ENCODE measurements at places on chromosomes 6 and 20.

GRCh38 chr6:110490110-110490509 is 13.7 kb upstream of the SLC22A16 start:
- no peak for DNase-seq
- H3K27me3 ChIP-seq: peaks cover 79% of the 10 kb centered on the region
- H3K36me3 ChIP-seq: peaks cover 2% of the 10 kb centered on the region
- H3K27ac ChIP-seq: no peak overlapping the region

DNA sequence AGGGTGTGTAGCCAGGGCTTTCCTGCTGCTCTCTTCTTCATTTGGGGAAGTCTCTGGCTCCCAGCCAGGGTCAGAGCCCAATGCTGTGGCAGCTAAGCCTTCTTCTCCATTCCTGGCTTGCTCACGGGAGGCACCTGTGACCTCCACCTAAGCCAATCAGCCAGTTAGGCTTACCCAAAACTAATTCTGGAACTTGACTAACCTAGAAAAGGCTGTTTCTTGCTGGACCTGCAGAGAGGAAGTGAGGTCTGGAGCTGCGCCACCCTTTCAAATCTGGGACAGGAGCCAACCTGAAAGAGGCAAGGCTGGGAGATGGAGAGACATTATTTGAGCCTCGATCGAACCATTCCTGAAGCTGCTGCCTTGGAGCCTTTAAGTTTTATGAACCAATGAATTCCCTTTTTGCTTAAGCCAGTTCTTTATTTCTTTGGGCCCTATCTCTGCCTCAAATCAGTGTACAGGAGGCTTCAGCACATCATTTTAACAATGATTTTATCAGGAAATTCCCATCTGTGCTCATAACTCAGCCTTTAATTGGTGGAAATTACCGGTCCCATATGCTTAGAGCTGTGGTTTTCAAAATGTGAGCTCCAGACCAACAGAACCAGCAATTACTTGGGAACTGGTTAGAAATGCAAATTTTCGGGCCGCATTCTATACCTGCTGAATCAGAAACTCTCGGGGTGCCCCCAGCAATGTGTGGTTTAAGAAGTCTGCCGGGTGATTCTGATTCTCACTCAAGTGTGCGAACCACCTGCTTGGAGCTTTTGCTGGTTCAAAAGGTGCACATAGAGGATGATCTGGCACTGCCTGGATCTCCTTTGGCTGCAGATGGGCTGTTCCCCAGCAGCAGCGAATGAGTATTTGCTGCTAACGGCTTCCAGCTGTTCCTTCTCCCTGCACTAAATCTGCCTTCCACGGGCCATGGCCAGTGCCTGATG is 97.4 kb upstream of the RNF24 start:
- peaks cover 7% of the 10 kb centered on the region for H3K4me1 ChIP-seq
- H3K27ac ChIP-seq: no peak overlapping the region
- no peaks in the 10 kb centered on the region for H3K36me3 ChIP-seq
- DNase-seq: no peak

DNA sequence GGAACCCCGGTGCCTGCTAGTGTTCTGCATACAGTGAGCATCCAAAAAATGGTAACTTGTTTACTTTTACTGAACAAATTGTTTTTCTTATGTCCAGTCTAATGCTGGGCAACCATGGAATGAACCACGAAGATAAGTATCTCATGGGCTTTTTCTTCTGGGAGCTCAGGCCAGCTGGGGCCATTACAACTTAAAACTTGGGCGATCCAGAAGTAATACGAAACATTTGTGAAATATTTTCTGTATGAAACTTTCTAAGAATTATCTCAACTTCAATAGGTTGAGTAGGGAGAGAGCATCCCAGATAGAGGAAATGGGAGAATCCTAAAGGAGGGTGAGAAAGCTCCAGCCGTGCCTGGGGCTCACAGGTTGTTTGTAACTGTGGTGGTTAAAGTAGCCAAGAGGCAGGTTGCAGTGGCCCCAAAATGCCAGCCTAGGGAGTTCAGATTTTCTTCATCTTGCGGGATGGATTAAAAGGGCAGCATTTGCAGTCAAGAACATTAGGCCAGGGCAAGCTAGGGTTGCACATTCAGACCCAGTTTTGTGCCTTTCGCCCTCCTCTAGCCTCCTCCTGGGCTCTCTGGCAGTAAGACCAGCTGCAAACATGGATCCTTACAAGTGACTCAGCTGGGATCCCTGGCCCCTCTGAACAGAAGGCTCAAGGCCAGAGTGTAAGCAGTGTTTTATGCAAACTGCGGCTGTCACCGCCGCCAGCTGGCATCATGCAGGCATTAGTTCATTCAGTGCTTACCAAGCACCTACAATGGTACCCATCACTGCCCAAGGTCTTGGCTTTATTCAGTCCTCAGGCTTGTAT is 41.5 kb downstream of the ELMO2 start:
- DNase-seq: no peak
- H3K4me3 ChIP-seq: peak overlapping the region; percentile 86
- no peaks in the 10 kb centered on the region for H3K27me3 ChIP-seq
- H3K36me3 ChIP-seq: peaks cover 37% of the 10 kb centered on the region

GRCh38 chr20:33803921-33804337 is 7.2 kb upstream of the CHMP4B start:
- no peak overlapping the region for H3K4me3 ChIP-seq
- H3K27me3 ChIP-seq: no peaks in the 10 kb centered on the region
- no peak for DNase-seq
- peaks cover 2% of the 10 kb centered on the region for H3K36me3 ChIP-seq
- H3K27ac ChIP-seq: no peak overlapping the region

GRCh38 chr6:43547222-43547621 is 28.6 kb downstream of the XPO5 start:
- H3K4me3 ChIP-seq: no peak overlapping the region
- peaks cover 9% of the 10 kb centered on the region for H3K4me1 ChIP-seq
- peaks cover 59% of the 10 kb centered on the region for H3K36me3 ChIP-seq
- no peak for DNase-seq

- H3K4me3 ChIP-seq: no peak overlapping the region
- peaks cover 2% of the 10 kb centered on the region for H3K36me3 ChIP-seq
- H3K4me1 ChIP-seq: no peaks in the 10 kb centered on the region
- no peak overlapping the region for H3K27ac ChIP-seq
Observed at GRCh38 chr6:31042806-31043205, 32.5 kb downstream of the MUC22 start.

- peaks cover 5% of the 10 kb centered on the region for H3K27me3 ChIP-seq
- H3K27ac ChIP-seq: peak overlapping the region; percentile 90
- no peak for DNase-seq
- peak overlapping the region; percentile 85 for H3K4me3 ChIP-seq
Observed at GRCh38 chr6:33207552-33208090, 679 bp upstream of the RING1 start.

- H3K4me3 ChIP-seq: no peak overlapping the region
- H3K36me3 ChIP-seq: no peaks in the 10 kb centered on the region
- no peak overlapping the region for H3K27ac ChIP-seq
Observed at GRCh38 chr20:22833851-22834250, 201.3 kb upstream of the SSTR4 start.

GRCh38 chr6:75023634-75024033 is 182.2 kb downstream of the COL12A1 start:
- no peak for DNase-seq
- no peaks in the 10 kb centered on the region for H3K36me3 ChIP-seq
- H3K4me3 ChIP-seq: no peak overlapping the region
- no peak overlapping the region for H3K27ac ChIP-seq
- no peaks in the 10 kb centered on the region for H3K27me3 ChIP-seq

GRCh38 chr20:13119583-13119982 is 101.5 kb upstream of the ISM1 start:
- peak; percentile 13 for DNase-seq
- H3K4me1 ChIP-seq: no peaks in the 10 kb centered on the region
- no peaks in the 10 kb centered on the region for H3K36me3 ChIP-seq
- no peaks in the 10 kb centered on the region for H3K27me3 ChIP-seq

- H3K36me3 ChIP-seq: no peaks in the 10 kb centered on the region
- no peaks in the 10 kb centered on the region for H3K4me1 ChIP-seq
- H3K4me3 ChIP-seq: no peak overlapping the region
- H3K27ac ChIP-seq: no peak overlapping the region
- H3K27me3 ChIP-seq: peaks cover 66% of the 10 kb centered on the region
Observed at GRCh38 chr6:921400-921799, 228.5 kb upstream of the EXOC2 start.

DNA sequence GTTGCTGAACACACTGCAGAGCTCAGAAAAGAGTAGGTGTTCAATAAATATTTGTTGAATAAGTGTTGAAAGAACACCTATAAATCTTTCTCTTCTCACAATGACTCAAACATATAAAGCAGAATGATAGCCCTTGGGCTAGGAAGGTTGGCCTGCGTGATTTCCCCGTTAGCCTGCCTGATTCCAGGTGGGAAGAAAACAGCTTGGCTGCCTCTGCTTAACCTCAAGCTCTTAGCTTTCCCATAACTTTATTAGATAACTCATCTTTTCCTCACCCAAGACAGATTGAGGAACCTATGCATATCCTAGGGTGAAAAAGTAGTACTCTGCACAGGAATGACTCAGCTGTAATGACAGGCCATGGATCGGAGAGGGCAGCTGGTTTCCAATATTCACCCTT is 300.3 kb upstream of the ID4 start:
- no peak overlapping the region for H3K4me3 ChIP-seq
- no peak for DNase-seq
- no peaks in the 10 kb centered on the region for H3K27me3 ChIP-seq
- no peaks in the 10 kb centered on the region for H3K36me3 ChIP-seq

- H3K27ac ChIP-seq: no peak overlapping the region
- no peaks in the 10 kb centered on the region for H3K27me3 ChIP-seq
- no peaks in the 10 kb centered on the region for H3K4me1 ChIP-seq
- no peak overlapping the region for H3K4me3 ChIP-seq
- no peaks in the 10 kb centered on the region for H3K36me3 ChIP-seq
- DNase-seq: no peak
Observed at GRCh38 chr6:162615016-162615705, 112.4 kb downstream of the PRKN start.

DNA sequence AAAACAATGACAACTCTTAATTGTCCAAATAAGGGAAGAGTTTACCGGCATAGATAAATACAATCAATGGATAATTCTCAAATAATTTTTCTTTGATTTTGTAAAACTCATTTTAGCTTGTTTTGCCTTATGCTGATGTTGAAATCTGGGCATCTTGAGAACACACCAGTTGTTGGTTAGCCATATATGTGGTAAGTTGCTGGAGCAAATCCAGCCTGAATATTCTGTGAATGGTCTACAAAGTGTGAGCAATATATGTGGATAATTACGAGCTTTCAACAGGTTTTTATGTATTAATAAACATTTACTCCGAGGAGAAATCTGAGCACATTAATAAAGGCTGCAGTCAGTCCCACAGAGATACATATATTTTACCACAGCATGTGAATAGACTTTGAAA is 423.6 kb downstream of the BCKDHB start:
- H3K4me1 ChIP-seq: no peaks in the 10 kb centered on the region
- no peak overlapping the region for H3K27ac ChIP-seq
- H3K4me3 ChIP-seq: no peak overlapping the region
- no peaks in the 10 kb centered on the region for H3K36me3 ChIP-seq
- DNase-seq: no peak
- H3K27me3 ChIP-seq: no peaks in the 10 kb centered on the region

DNA sequence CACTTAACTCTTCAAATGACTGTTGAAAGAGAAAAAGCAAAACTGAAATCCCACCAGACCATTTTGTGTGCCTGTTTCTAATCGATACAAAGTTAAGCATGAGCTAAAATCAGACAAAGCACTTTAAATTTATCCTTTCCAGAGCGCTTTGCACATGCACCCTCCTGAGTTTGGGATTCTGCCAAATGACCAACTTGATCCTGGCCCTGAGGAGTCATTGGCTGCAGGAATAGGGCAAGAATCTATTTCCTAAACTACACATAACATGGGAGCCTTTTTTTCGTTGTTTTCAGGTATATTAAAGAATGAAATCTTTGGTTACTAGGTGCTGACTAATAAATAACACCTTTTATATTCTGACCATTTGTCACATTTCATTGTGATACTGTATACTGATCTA is 23.8 kb upstream of the MTHFD1L start:
- H3K4me3 ChIP-seq: no peak overlapping the region
- no peaks in the 10 kb centered on the region for H3K4me1 ChIP-seq
- no peak overlapping the region for H3K27ac ChIP-seq

DNA sequence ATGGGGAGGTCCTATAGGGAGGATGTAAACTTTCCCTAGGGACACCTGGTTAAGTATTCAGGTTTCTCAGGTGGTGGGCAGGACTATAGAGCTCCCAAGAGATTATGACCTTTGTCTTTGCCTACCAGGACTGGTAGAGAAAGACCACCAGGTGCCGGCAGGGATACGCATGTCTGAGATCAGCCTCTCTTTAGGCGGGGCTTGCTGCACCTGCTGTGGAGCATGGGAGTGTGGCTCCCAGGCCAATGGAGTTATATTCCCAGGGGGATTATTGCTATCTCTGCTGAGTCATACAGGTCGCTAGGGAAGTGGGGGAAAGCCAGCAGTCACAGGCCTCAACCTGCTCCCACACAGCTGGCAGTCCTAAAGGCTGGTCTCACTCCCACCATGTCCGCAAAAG is 280.5 kb upstream of the MMS22L start:
- no peak for DNase-seq
- no peak overlapping the region for H3K27ac ChIP-seq
- no peaks in the 10 kb centered on the region for H3K4me1 ChIP-seq
- H3K4me3 ChIP-seq: no peak overlapping the region
- no peaks in the 10 kb centered on the region for H3K27me3 ChIP-seq

GRCh38 chr6:390914-391558 is 516 bp upstream of the IRF4 start:
- no peak for DNase-seq
- peak overlapping the region; percentile 93 for H3K27ac ChIP-seq
- peaks cover 28% of the 10 kb centered on the region for H3K4me1 ChIP-seq

DNA sequence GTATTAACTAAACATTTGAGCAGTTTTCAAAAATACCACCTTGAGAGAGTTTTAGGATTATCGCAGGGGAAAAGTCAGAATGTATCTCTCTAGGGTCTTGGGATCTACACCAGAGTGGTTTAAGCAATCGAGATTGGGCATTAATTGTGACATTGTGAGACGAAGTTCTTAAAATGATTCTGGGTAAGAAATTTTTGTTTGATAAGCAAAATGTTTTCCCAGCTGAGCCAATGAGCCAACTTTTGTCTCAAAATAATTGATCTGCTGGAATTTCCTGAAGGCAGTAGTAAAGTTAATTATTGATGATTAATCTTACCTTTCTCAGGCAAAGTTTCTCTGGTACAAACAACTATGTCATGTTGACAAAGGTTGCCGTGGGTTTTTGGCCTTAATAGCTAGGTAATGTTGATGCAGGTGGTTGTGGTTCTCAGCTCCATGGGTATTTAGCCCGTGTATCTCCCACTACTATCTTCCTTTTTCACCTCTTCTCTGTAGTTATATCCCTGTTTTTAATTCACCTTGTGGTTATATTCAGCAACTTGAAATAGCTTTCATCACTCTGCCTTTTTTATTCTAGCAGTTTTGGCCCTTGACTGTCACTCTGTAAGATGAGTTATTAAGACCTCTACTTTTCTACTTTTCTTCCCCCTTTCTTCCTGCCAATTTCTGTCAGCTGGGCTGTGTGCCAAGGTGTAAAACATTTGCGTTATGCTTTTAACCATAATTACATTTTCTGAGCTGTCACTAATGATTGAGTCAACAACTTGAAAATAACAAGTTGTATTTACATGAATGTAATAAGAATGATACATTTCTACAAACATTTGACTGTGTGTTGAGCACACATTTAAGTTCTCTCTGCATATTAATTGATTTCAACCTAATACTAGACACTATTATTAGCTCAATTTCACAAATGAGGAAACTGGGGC is 368.3 kb upstream of the BTBD3 start:
- H3K4me1 ChIP-seq: no peaks in the 10 kb centered on the region
- no peaks in the 10 kb centered on the region for H3K36me3 ChIP-seq
- H3K4me3 ChIP-seq: no peak overlapping the region
- DNase-seq: no peak
- H3K27ac ChIP-seq: no peak overlapping the region

- no peak overlapping the region for H3K27ac ChIP-seq
- DNase-seq: no peak
- H3K27me3 ChIP-seq: peaks cover 46% of the 10 kb centered on the region
- no peaks in the 10 kb centered on the region for H3K36me3 ChIP-seq
Observed at GRCh38 chr6:52925919-52926792, 16.7 kb upstream of the GSTA3 start.
